ENCODE measurements at places on chromosomes 3 and 15.
A peak's percentile ranks its signal among the peaks of the same experiment; 100 is the strongest.

GRCh38 chr15:32887090-32887489 lies 169.3 kb downstream of the GREM1 start:
- no peak for DNase-seq

- no peak for DNase-seq
These were observed 87.7 kb downstream of the MEGF11 start for GRCh38 chr15:66165856-66166255.

DNA sequence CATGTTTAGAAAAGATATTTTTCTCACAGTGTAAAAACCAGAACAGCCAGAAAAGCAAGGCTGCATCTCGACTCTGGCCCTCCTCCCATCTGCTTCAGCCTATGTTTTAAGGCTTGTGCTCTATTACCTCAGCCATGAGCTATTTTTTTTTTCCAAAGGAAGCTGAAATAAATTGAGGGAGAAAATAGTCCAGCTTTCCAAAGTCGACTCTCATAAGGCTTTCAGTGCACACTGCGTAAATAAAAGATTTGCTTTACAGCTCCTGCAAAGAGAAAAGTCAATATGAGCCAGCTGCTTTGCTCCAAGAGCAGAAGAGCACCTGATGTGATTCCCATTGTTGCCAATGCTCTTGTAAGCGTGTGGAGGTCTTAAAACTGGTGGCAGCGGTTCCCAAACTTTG lies 26.7 kb downstream of the SCG3 start:
- DNase-seq, result peak; percentile 54

DNA sequence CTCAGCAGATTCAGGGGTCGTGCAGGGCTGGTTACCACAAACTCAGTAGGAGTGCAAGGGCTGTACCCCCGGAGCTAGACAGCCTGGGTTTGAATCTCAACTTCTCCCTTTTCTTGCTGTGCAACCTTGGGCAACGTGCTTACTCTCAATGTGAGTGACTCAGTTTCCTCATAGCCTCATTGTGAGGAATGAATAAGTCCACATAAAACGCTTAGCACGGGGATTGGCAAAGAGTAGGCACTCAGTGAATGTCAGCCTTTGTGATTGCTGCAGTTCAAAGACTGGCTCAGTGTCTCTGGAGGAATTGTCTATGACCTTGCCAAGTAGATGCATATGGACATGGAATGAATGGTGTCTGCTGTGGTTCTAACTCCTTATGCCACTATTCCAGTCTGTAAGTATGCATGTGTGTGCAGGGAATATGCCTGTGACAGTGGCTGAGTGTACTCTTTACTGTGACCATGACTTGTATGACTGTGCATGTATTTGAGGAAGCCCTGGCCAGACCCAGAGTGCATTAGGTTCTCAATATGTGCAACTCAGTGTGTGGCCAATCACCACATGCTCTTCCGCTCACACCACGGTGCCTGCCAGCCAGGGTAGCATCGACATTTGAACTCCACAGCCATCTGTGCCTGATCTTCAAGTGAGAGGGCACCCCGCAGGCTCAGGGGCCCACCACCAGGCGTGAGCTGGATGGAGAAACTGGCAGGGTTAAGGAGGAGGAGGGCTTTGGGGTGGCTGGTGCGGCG lies 900 bp upstream of the HYAL3 start:
- DNase-seq, result no peak

DNA sequence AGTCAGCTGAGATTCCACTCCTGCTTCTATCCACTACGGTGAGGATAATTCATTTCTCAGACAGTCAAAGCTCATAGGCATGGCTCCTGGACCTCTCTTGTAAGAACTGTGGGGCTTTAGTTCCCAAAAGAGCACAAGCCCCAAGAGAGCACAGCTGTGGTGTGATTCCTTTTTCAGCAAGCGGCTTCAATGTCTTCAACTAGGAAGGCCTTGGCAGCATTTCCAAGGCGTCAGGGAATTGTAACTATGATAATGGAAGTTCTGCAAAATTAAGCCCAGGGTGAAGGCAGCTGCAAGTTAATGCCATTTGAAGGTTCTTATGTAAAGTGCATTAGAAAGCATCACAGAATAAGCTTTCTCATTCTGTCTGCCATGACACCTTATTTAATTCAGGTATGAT lies 657.1 kb downstream of the GRM7 start:
- DNase-seq, result no peak

DNA sequence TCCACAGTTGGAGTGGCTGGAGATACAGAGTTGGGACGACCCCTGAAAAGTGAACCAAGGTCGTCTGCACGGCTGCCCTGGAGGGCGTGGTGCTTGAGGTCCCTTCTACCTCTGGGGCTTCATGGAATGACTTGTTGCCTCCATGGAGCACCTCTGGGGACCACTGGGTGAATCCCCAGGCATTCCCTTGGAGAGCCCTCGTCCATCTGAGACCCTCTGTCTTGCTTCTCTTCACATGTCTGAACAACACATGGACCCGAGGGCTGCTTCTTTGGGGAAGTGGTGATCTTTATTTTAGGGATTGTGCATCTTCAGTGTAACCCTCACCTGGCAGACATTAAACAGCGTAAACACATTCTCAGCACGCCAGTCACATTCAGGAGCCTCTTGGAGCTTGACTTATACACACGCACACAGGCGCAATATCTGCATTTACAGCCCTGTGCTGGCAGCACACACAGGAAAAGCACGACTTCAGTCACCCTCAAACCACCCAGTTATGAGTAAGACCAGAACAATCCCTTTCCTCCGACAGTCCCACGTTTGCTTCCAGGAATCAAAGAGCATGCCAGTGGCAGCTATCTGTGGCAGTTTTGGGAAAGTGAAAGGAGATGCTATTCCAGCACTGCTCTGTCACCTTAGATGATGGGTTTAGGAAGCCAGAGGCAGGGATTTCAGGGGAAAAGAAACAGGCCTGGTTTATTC lies 12.6 kb downstream of the FAM107A start:
- DNase-seq, result no peak

- no peak for DNase-seq
These were observed 2.8 kb upstream of the RTP2 start for GRCh38 chr3:187705164-187705563.

DNA sequence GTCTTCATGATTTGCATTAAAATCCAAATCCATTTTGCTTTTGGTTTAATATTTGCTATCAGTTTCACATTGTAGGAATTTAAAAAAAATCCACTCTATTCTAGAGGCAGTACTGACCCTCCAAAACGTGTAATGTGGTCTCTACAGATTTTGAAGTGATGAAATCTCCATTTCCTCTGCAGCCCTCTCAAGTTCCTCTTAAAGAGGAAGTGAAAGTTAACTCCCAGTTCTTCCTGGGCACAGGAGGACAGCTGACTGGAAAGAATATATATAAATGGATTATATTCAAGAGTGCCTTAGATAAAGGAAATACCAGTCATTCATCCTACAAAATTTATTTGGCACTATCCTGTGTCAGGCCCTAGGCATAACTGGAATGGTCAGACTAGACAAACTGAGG lies 83.5 kb upstream of the PLCL2 start:
- no peak for DNase-seq

GRCh38 chr3:117726776-117727175 lies 1017.2 kb downstream of the TUSC7 start:
- DNase-seq, result no peak

DNA sequence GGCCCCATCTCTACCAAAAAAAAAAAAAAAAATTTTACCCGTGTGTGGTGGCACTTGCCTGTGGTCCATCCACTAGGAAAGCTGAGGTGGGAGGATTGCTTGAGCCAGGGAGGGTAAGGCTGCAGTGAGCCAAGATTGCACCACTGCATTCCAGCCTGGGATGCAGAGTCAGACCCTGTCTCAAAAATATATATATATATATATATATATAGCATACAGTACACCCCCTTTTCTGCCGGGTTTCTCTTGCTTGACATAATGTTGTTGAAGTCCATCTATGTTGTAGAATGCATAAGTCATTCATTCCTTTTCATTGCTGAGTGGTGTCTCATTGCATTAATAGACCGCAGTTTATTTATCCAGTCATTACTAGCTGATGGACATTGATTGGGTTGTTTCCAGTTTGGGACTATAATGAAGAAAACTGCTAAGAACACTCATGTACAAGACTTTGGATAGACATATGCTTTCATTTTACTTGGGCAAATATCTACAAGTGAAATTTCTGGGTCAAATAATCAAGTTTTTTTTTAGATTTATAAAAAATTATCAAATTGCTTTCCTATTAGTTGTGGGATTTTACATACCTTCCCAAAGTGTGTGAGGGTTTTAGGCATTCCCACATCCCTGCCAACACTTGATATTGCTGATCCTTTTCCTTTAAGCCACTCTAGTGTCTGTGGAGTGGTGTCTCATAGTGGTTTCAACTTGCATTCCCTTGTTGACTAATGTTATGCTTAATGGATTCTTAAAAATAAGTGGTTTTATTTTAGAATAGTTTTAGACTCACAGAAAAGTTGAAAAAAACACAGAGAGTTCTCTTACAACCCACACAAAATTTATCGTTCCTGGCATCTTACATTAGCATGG lies 2.1 kb upstream of the PRR20G start:
- DNase-seq, result no peak

GRCh38 chr3:60220768-60221167 lies 1030.5 kb downstream of the FHIT start:
- DNase-seq, result no peak

- DNase-seq, result peak; percentile 98
These were observed at the start of gene ACAA1 for GRCh38 chr3:38136777-38137614. Gene ACAA1 (minus strand): TSS chr3:38137127. CDS start chr3:38137035, 92 bp downstream.

DNA sequence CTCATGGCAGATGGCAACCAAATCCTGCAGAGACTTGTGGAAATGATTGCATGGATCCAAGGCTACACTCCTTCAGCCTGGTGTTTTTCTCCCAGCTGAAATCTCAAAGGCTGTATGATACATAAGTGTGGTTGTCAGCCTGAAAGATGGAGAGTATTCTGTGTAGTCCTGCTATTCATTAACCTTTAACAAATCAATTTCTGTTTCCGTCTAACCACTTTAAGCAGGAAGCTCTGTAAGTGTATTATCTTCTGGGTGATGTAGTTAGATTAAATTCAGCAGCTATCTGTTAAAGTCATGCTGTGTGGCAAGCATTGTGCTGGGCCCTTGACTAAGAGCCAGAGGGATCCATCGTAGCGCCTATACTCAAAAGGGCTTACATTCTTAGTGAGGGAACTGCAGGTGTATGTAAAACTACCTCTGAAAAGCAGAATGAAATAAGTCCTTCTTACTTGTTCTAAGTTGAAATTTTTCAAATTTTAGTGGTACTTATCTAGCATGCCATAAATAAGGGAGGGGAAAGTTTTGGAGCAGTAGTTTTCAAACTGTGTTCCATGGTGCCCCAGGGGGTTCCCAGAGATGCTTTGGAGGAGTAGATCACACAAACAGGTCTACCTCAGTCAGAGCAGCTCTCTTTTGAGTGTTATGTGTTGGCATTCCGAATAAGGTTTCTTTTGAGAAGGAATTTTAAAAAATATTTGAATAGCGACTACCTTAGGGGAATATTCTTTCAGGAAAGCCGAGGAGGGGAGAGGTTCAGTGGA lies 28.9 kb downstream of the HACD3 start:
- no peak for DNase-seq

GRCh38 chr3:122055215-122055614 lies at the start of gene CD86:
Gene CD86 (plus strand): TSS chr3:122055362. CDS start chr3:122055490, 128 bp downstream.
- DNase-seq, result no peak

DNA sequence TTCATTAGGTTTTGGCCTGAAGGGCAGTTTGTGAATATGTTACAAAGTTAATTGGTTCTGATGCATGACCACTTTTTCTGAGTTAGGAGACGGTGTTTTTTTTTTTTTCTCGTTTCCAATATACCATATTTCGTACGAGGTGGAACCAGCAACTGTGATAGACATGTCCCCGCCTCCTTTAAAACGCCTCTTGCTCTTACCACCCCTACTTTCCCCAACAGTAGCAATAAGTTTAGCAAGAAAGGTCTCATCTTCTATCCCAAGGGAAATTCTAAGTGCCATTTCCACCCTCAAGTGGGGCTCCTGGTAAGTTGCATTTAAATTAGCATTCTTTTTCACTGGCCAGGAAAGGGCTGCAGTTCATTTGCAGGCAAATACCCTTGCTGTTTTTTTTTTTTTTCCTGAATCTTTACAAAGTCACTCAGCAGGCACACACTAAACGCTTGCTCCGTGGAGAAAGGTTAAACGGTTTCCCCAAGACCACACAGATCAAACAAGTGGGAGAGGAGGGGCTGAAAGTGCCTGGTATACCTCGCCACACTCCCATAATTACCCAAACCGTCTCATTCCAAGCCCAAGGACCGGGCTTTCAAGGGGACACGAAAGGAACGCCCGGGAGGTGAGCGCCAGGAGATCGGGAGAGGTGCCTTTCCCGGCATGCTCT lies 39.5 kb upstream of the MGA start:
- DNase-seq, result no peak

DNA sequence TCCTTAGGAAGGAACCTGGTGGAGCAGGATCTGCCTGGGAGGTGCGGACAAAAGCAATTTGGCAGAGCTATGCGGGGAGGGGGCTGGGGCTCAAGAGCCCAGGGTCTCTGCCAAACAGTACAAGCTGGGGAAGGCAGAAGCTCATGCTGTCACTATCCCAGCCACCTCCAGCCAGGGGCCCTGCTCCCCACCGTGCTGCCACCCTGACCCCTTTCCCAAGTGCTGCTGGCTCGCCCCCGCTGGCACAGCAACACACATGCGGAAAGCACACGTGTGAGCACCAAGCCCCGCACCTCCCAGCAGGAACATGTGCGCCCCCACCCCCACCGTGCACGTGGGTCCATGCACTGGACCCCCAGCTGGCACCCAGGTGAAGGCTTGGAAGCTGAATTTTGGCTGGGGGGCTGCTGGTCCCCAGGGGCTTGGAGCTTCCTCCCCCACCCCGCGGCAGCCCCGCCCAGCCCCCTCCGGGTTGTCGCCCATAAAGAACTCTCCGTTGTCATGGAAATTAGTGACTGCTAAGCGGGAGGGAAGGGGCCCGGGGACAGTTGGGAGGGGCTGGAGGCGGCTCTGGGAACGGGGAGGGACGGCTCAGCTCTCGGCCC lies 742 bp downstream of the CAMKV start:
- DNase-seq, result no peak

DNA sequence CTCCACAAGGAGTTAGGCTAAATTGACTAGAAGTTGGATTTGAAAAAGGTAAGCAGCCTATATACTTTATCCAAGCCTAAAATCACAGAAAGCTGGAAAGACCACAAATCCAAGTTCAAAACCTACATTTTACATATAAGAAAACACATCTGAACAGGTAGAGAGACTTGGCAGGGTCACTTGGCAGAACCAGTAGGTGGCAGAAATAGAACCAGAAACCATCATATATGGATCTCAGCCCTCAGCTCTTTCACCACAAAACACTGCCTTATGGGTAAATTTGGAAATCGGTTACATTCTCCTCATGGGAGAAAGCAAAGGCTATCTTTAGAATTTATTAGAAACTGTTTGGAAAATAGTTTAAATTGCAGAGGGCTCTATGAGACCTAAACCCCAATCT lies 44.2 kb downstream of the MKRN2 start:
- DNase-seq, result peak; percentile 18

- DNase-seq, result no peak
These were observed 81.1 kb downstream of the CCK start for GRCh38 chr3:42184651-42185443.

Measured in LNCaP clone FGC (cell line).